CD4-positive, alpha-beta T cell treated with Interleukin-6 at 100 ng/mL for 8 hours (primary cell): ENCODE measurements at places on chromosomes 3 and 15.

DNA sequence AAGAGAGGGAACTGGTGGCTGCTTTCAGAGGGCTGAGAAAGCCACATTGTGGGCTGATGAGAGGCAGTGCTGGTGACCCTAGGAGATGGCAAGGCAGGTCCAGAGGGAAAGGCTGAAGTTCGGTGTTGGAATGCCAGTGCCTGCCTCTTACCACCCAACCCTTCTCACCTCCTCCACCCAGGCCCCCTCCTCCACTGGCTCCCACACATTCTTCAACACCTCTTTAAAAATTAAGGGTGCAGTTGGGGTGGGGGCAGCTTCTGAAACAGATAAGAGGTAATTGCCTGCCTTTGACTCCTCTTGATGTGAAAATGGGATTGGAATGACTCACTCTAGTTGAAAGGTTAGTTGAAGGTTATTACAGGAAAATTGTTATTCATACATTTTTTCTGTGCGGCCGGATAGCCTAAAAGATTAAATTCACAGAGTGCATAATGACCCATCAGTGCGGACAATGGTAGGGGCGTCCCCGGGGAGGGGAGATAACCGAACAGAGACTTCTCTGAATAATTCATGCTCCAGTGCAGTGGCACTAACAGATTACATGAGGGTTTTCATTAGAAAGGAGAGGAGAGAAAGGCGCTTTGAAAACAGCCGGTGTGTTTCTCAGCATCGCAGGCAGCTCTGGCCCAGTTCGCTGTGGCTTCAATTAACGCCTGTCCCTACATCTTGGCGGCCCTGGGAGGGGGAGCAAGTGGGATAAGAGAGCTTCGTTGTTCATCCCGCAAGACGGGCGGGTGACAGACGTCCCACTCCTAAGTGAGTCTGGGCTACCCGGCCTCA is 212.4 kb downstream of the TLE3 start:
- DNase-seq: no peak

DNA sequence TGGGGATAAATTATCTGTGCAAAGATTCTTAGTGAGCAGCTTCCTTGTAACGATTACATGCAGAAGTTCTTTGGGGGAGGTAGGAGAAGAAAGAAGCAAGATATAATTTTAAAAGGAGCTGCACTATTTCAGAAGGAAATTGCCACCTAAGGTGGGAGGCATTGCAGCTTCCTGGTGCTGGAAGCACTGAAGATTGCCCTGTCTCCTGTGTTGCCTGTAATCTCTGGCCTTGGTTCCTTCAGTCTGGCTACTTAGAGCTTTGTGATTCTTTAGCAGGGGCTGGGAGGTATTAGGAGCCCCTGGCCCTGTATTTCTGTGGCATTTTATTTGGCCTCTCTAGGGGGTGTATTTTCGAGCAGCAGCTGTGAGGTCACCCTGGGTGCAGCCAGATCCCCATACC is 35.5 kb downstream of the CACNA2D3 start:
- DNase-seq: no peak

GRCh38 chr15:29043736-29044502 is 158.1 kb downstream of the APBA2 start:
- no peak for DNase-seq

- peak; percentile 20 for DNase-seq
Observed at GRCh38 chr15:51726302-51727073, 11.0 kb downstream of the LYSMD2 start.

DNA sequence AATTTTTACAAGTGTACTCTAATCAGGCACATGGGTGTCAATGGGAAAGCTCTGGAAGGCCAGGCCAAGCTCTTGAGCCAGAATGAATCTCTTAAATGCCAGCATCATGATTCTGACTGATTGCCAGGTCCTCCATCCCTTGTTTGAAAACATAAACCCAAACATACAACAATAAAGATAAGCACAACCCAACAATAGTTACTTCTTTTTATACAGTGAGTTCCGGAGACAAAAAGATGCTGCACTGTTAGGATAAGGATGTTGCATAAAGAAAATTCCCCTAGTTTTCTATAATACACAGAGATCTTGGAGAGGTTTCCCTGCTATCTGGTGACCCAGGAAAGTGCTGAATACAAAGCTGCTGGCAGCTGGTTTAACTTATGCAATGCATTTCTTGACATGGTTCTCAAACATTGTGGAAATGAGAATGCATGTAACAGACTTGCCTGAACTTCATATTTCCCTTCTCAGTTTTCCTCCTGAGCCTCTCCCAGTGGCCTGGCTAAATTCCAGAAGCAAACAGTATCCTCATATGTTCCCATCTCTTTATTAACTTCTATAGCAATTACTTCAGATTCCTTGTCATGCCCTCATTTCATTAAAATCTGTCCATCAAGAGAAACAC is 180.1 kb upstream of the PRICKLE2 start:
- DNase-seq: no peak

DNA sequence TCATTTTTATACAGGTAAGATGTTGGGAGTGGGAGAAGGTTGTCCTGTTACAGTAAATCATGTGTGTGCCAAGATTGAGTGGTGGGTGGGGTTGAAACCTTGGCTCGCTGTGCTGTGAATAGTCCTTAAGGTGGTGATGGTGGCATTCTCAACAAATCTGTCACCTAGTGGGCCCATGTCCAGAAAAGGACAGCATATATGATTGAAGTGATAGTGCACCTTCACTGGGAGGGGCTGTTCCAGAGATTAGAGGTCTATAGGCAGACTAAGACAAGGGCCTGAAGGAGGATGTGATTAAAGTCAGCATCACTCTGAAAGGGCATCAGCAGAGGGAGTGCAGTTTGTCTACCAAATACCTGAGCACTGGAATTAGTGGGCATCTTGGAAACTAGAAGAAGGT is 374.2 kb upstream of the C2CD4B start:
- DNase-seq: no peak

- no peak for DNase-seq
Observed at GRCh38 chr3:130950641-130951040, 56.8 kb downstream of the ATP2C1 start.

- no peak for DNase-seq
Observed at GRCh38 chr15:40445421-40445922, 4.7 kb downstream of the BAHD1 start.

DNA sequence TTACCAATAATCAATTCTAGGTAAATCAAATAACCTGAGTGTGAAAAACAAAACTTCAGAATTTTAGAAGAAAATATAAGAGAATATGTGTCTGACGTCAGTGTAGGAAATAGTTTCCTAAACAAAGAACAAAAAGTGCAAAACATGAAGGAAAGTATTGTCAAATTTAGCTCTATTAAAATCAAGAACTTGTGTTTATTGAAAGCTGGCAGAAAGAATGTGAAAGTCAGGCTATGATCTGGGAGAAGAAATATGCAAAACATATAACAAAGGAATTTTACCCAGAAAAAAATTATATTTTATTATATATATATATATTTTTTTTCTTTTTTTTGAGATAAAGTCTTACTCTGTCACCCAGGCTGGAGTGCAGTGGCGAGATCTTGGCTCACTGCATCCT is 129.1 kb upstream of the ANKRD28 start:
- no peak for DNase-seq

GRCh38 chr3:51681453-51681852 is 10.4 kb downstream of the TEX264 start:
- DNase-seq: peak; percentile 70

GRCh38 chr15:50228866-50229265 is 36.7 kb downstream of the HDC start:
- DNase-seq: no peak

- DNase-seq: no peak
Observed at GRCh38 chr3:32725721-32726120, 40.7 kb downstream of the CNOT10 start.

GRCh38 chr3:17233398-17233800 is 348.6 kb downstream of the PLCL2 start:
- peak; percentile 66 for DNase-seq

GRCh38 chr3:66376568-66376967 is 124.3 kb downstream of the LRIG1 start:
- no peak for DNase-seq

DNA sequence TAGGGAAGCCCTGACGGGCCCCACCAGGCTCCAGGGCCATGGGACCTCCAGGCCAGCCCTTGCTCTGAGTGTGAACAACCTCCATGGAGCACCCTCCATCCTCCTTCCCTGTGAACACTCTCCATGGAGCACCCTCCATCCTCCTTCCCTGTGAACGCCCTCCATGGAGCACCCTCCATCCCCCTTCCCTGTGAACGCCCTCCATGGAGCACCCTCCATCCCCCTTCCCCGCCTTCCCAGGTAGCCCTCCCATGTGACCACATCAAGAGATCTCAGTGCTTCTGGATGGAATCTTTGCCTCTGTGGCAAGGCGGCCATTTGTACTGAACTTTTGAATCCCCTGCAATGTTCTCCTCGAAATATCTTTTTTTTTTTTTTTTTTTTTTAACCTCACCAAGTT is 66.5 kb downstream of the CHSY1 start:
- DNase-seq: no peak

DNA sequence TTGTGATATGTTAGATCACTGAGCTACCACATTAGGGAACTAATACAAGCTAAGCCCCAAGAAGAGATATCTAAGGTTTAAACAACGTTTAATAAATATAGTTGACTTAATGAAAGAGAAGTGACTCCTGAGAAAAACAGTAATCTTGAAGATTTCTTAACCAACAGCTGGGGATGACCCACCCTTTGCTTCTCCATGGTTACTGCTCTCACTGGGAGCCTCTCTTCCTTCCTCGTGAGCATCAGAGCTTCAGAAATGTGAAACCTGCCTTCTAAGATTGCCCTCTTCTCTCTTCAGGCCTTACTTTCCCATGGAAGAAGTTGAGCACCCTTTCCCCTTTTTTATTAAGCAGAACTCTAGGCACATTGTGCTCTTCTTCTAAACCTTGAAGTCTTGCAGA is 132.2 kb upstream of the NR2E3 start:
- DNase-seq: no peak

DNA sequence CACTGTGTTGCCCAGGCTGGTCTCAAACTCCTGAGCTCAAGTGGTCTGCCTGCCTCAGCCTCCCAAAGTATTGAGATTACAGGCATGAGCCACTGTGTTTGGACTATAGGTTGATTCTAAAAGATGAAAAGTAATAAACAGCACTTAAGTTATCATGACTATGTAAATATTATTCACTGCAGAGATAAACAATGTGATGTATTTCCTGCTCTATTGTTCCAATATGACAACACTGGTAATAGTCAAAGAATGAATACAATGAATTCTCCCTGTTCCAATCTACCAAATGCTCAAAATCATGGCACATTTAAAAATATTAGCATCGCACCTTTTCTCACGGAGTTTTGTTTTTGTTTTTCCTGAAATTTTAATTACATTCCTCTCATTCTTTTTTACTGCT is 36.8 kb upstream of the TBL1XR1 start:
- no peak for DNase-seq

GRCh38 chr15:70870051-70870450 is 16.1 kb upstream of the LARP6 start:
- DNase-seq: no peak

GRCh38 chr3:48931944-48932580 is 13.4 kb downstream of the ARIH2 start:
- DNase-seq: no peak

DNA sequence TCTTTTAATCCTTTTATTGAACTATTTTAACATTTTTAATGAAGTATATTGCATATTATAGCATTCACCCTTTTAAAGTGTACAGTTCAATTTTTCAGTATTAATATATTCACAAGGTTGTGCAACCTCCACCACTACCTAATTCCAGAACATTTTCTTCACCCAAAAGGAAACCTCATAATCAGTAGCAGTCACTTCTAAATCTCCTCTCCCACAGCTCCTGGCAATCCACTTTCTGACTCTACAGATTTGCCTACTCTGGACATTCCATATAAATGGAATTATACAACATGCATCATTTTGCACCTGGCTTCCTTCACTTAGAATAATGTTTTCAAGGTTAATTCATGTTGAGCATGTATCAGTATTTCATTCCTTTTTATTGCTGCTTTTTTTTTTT is 55.0 kb upstream of the HRH1 start:
- no peak for DNase-seq

- DNase-seq: no peak
Observed at GRCh38 chr3:50605901-50606326, 5.7 kb downstream of the CISH start.

- DNase-seq: no peak
Observed at GRCh38 chr15:63363292-63363691, 18.4 kb downstream of the CA12 start.

DNA sequence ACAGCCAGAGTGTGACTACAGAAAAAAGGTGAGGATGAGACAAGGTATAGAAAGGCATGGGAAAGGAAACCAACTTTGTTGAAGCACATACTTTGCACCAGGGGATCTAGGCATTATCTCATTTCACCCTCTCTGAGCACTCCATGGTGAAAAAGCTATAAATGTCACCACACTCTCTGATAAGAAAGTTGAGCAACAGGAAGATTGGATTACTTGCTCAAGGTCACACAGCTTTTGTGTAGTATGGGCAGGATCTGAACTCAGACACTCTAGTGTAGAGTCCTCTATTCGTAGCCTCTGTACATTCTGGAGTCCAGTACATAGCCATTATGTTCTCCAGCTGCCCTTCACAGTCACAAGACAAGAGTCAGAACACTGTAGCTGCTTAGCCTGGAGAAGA is 163.4 kb upstream of the SEMA6D start:
- no peak for DNase-seq

DNA sequence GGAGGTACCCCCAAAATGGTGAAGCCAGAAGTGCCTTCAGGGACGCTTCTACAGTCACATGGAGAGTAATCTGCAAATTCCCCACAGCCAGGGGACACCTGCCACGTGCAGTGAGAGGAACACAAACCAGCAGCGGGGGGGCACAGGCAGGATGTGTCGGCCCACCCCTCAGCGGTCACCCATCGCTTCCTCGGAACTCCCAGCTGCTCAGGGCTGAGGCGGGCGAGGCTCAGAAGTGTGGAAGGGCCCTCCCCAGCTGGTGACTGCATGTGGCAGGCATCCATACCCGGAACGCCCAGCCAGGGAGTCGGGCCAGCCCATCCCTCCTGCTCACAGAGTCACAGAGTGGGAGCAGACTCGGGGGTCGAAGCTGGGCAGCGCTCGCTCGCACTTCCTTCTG is 63.7 kb downstream of the SLC12A8 start:
- DNase-seq: no peak

GRCh38 chr15:81040757-81041156 is 40.0 kb downstream of the TLNRD1 start:
- DNase-seq: no peak

DNA sequence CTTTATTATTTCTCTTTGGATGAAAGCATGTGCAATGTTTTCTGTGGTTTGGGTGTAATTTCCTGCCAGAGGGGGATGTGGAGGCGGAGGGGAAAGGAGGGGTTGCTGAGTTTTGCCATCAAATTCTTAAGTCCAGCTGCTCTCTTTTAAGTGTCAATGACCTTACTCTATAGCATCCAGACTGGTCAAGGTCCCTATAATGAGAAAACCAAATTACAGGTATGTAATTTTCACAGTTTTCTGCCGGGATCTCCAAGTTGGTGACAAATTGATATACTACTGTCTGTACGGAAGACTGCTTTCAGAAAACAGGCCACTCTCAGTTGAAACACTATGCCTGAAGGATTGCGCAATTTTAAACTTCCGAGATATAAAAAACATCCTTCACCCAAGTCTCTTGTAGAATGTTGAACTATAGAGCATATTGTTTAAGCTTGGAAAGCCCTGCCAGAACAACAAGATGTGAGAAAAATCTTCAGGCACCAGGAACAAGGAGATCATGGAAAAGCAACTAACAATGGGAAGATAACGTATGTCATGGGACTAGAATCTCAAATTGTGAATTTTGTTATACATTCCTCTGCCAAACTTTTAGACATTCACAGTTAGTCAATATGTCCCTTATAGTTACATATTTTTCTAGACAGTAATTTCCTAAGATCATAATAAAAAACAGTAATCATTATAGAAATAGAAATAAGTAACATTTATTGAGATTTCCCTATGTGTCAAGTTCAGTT is 300.7 kb upstream of the SATB1 start:
- peak; percentile 61 for DNase-seq
